ENCODE measurements at places on chromosomes 7 and 10.

- no peak for DNase-seq
Measured at GRCh38 chr10:75955973-75956502, 524.6 kb downstream of the LRMDA start.

GRCh38 chr7:92763636-92764423 lies 72.5 kb downstream of the CDK6 start:
- DNase-seq: peak; percentile 62

DNA sequence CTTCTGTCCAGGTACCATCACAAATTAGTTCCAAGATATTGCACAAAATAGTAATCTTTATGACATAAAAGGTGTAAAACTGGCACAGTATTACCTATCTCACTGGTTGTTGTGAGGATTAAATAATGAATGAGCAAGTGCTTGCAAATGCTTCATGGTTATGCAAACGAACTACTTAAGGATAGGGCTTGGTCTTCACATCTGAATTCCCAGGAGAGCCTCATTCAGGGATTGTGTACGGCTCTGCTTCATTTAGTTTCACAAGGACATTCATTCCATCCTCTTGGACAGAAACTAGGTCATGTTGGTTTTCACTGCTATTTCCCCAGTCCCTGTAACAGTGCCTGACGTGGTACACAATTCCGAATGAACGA lies 12.1 kb downstream of the ABCA13 start:
- DNase-seq: no peak

DNA sequence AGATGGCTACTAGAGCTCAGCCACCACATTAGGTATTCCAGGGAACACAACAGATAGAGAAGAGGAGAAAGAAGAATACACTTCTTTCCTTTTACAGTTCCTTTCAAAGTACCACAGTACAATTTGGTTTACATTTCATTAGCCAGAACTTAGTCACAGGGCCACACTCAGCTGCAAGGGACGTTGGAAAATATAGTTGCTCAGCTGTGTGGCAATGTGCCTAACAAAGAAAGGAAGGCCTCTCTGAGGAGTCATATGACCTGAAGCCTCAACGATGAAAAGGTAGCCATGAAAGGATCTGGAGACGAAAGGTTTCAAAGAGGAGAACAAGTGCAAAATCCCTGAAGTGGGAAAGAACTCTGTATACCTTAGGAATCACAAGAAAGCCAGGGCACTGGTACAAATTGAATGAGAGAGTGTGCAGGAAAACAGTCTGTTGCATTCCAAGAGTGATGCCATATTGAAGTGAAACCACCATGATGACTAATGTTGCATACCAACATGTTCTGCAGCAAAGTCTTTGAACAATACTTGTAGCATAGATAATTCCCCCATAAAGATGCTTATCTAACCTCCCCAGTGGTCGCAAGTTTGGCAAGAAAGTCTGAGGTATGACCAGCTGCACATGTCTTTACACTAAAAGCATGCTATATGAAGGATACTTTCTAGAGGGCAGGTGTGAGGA lies 278.9 kb downstream of the HPSE2 start:
- DNase-seq: peak; percentile 61

DNA sequence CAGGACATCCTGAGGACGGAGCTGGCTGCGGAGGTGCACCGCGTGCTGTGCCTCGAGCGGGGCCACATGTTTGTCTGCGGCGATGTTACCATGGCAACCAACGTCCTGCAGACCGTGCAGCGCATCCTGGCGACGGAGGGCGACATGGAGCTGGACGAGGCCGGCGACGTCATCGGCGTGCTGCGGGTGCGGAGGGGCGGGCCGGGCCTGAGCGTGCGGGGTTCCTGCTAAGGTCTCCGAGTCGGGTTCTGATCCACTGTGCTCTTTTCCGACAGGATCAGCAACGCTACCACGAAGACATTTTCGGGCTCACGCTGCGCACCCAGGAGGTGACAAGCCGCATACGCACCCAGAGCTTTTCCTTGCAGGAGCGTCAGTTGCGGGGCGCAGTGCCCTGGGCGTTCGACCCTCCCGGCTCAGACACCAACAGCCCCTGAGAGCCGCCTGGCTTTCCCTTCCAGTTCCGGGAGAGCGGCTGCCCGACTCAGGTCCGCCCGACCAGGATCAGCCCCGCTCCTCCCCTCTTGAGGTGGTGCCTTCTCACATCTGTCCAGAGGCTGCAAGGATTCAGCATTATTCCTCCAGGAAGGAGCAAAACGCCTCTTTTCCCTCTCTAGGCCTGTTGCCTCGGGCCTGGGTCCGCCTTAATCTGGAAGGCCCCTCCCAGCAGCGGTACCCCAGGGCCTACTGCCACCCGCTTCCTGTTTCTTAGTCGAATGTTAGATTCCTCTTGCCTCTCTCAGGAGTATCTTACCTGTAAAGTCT lies 10.4 kb downstream of the ATG9B start:
- peak; percentile 93 for DNase-seq

GRCh38 chr7:901041-901387 lies 24.7 kb downstream of the GET4 start:
- no peak for DNase-seq
